Muscle of arm (tissue), 14 donors: ENCODE measurements at places on chromosomes 12 and 14. TPM values are rescaled to one million over a fixed set of nuclear protein-coding genes. Genes with fewer than 3 reads are reported as not detected.

- no peak for DNase-seq
Measured at GRCh38 chr12:28568704-28569103, 378.4 kb downstream of the CCDC91 start.

- peak; percentile 81 for DNase-seq
Measured at GRCh38 chr14:53619691-53620231, 336.9 kb downstream of the BMP4 start.

DNA sequence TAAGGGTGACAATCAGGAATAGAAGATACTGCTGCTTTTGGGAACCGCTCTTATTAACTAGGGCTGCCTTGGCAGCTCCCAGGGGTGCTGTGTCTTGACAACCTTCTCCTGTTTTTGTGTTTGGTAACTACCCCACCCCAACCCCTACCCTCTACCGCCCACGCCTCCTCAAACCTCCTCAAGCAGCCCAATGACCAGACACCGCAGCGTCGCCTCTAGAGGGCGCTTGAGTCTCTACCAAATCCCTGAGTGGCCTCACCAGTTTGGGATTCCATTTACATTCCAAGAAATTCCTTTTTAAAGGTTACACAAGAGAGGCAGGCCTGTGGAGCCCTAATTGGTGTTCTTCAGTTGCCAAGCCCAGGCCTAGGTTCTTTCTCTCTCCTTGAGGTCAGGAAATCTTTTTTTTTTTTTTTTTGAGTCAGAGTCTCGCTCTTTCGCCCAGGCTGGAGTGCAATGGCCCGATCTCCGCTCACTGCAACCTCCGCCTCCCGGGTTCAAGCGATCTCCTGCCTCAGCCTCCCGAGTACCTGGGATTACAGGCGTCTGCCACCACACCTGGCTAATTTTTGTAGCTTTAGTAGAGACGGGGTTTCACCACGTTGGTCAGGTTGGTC, 72.4 kb upstream of the USP44 start:
- DNase-seq = no peak

Gene REP15
- polyA plus RNA-seq = not detected

Gene CPNE6
- not detected for polyA plus RNA-seq

Gene GUCY2C
- not detected for polyA plus RNA-seq

Gene SELPLG
- polyA plus RNA-seq = 5.5 TPM

Gene DIO2
- not detected for polyA plus RNA-seq
